ENCODE measurements at places on chromosomes 2 and 18.

DNA sequence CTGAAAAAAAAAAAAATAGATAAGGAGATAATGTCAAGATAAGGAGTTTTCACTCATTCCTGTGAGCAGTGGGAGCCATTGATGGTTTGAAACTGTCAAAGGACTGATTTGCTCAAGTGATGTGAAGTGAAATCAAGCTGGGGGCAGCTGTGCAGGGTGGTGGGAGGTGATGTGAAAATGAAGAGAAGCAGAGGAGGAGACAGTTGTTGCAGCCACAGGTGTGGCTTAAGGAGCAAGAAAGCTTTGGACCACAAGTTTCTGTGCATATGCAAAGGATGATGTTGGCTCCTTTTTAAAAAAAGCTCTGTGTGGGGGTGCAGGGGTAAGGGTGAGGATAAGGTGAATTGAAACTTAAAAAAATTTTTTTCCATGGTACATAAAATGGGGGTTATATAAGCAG, 8.3 kb downstream of the EFR3B start:
- no peak for DNase-seq

DNA sequence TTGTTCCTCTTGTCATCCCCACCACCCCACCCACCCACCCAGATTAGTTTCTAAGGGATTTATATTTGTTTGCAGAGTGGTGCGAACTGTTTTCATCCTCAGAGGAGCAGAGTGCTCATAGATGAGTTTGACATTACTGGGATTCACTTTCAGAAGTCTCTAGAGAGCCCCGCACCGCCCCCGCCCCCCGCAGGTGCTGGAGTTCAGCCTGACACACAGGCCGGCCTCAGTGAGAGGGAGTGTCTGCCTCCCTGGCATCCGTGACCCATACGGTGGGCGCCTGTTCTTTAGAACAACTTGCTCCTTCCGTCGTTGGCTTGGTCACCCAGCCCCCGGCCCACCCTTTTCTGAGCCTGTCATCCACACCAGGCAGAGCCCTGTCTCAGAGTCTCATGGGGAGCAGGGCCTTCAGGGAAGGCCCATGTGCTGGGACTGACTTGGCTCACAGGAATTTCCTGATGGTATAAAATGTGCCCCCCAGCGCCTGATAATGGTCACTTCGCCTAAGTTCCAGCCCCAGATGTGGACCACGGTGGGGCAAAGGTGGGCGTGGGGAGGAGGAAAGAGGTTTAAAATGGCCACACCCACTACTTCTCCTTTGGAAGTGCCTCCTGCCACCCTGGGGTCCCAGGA, 44.3 kb downstream of the HPCAL1 start:
- no peak for DNase-seq

GRCh38 chr2:175742367-175742766, 259.7 kb downstream of the LNPK start:
- DNase-seq = no peak

GRCh38 chr2:239372835-239373234, 28.0 kb downstream of the HDAC4 start:
- no peak for DNase-seq
